ENCODE measurements at places on chromosomes 11 and 22.

GRCh38 chr11:111327908-111328624 lies 29.7 kb downstream of the POU2AF3 start:
- no peak for DNase-seq

DNA sequence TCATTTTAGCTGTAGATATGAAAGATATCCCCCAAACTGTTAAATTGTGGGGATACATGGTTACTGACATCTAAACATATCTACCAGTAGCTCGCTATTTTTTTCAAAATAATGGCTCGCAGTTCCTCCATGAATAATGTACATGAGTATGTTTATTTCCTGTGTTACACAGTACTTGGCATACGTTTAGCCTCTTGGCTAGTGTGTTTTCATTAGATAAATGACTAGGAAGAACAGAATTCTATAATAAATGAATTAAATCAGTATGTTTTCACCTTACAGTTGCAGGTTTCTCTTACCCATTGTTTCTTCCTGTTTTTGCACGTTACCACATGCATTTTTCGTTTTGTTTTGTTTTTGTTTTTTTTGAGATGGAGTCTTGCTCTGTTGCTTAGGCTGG lies 21.8 kb downstream of the RNF169 start:
- no peak for DNase-seq

- peak; percentile 17 for DNase-seq
These were observed at the start of gene HBD for GRCh38 chr11:5234381-5234834. Gene HBD, minus strand, starts transcription at chr11:5234483. Its CDS starts 50 bp downstream, at chr11:5234433.

- DNase-seq, result no peak
These were observed 12.1 kb upstream of the OMP start for GRCh38 chr11:77090373-77091111.

- no peak for DNase-seq
These were observed 8.1 kb upstream of the PLAAT3 start for GRCh38 chr11:63622323-63622722.

GRCh38 chr22:36347094-36347493 lies 40.7 kb downstream of the MYH9 start:
- no peak for DNase-seq

- peak; percentile 15 for DNase-seq
These were observed 15.3 kb downstream of the DDI1 start for GRCh38 chr11:104051778-104052177.

DNA sequence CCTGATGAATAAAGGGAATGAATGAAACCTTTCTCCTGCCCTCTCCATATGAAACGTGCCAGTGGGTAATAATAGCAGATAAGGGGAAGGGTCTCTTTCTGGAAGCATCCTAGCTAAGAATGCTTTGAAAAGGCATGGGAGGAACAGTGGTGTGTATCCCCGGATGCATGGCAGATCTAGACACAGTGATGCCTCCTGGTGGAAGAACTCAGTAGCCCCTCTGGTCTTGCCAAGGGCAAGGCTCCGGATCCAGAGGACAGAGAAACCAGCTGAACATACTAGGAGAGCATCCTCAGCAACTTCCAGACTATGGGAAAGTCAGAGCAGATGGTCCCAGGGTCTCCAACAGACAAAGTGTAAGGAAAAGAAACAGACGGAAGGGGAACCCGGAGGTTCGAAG lies 6.4 kb downstream of the BAIAP2L2 start:
- DNase-seq, result no peak

- no peak for DNase-seq
These were observed 12.9 kb downstream of the SFI1 start for GRCh38 chr22:31509061-31509762.

GRCh38 chr11:90556606-90557005 lies 333.8 kb upstream of the CHORDC1 start:
- no peak for DNase-seq

- no peak for DNase-seq
These were observed 29.9 kb downstream of the RNF169 start for GRCh38 chr11:74778581-74778980.

DNA sequence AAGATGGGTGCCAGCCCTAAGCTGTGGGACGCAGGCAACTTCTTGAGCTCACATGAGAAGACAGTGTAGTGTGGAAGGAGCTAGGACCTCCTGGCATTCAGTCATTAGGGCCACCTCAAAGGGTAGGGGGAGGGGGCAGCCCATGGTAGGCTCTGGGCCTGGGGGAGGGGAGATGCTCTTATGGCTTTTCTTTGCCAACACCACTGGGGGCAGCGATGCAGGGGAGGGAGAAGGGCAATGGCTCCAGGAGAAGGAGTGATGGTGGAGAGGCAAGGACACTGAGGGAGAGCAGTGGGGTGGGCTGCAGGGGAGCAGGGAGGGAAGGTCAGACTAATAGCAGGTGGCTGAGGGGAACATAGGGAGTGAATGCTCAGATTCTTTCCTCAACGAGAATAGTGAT lies 63.3 kb upstream of the SUSD2 start:
- no peak for DNase-seq

GRCh38 chr11:125091877-125092664 lies 19.4 kb downstream of the TMEM218 start:
- DNase-seq, result no peak

DNA sequence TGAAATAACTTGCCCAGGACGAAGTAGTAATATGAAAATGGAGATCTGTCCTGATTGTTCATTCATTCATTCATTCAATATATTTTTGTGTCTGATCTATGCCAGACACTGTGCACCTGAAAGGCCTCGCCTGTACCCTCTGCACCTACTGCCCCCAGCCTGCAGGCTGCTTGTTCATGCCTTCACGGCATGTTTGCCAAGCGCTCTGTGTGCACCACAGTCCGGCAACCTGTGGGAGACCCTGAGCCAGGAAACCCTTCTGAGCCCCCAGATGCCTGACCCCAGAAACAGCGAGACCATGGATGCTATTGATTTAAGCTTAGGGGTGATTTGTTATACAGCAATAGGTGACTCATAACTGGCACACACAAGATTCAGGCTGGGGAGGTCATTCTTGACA lies 47.0 kb downstream of the RTL6 start:
- no peak for DNase-seq
